MG63 (cell line): ENCODE measurements at places on chromosomes 2 and 18. TPM values are rescaled to one million over a fixed set of nuclear protein-coding genes. Genes with fewer than 3 reads are reported as not detected.

PIAS2 gene
- 21.0 and 21.2 TPM in 2 replicates for total RNA-seq

GRCh38 chr2:215705771-215706361 is 270.0 kb upstream of the FN1 start:
- DNase-seq: peak; percentile 61

DNA sequence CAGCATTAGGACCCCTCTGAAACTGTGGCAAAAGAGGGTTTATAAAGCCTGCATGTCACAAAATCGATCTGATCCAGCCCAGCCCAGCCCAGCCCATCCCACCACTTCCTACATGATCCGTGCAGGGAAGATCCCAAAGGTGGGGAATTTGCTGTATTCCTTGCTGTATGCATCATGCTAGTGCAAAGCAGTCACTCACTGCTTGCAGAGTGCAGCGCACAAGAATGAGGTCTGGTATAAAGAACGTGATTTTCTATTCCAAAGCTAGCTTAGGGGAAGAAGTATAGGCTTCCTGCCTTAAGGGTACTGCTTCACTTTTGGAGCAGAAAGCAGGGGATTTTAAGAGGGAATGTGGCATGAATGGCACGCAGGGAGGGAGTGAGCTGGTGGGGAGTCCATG is 18.9 kb upstream of the SERPINB11 start:
- DNase-seq: no peak

- no peak for DNase-seq
Observed at GRCh38 chr2:147610496-147611040, 234.3 kb upstream of the ACVR2A start.

DNA sequence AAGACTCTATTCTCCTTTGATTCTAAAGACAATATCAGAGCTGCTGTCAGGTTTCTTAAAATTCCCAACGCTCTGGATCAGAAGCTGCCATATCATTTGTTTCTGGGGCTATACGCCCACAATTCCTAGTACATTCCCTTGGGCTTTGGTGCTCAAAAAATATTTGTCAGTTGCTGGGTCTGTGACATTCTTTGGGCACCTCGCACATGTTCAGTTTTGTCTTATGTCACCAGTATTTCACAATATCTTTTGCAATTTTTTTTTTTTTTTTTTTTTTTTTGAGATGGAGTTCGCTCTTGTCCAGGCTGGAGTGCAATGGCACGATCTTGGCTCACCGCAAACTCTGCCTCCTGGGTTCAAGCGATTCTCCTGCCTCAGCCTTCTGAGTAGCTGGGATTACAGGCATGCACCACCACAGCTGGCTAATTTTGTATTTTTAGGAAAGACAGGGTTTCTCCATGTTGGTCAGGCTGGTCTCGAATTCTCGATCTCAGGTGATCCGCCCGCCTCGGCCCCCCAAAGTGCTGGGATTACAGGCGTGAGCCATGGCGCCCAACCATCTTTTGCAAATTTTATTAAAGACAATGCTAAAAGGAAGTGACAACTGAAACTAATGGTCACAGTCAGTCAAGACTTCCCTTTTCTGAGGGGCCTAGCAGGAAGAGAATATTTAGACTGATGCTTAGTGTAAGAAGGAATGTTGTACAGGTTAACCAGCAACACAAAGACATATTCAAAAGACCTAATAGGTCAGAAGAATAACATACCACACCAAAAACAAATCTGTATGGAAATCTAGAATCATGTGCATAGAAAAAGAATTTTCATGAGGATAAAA is 6.8 kb downstream of the ZNF397 start:
- DNase-seq: no peak

AOX1 gene
- 19.1 and 20.6 TPM in 2 replicates for total RNA-seq

MYO3B gene
- not detected in 2 replicates for total RNA-seq

GRCh38 chr2:58032016-58032763 is 14.4 kb upstream of the VRK2 start:
- no peak for DNase-seq
